ENCODE measurements at places on chromosomes 1 and 21.

- no peak for DNase-seq
These were observed 119.9 kb upstream of the POU3F1 start for GRCh38 chr1:38166461-38166860.

DNA sequence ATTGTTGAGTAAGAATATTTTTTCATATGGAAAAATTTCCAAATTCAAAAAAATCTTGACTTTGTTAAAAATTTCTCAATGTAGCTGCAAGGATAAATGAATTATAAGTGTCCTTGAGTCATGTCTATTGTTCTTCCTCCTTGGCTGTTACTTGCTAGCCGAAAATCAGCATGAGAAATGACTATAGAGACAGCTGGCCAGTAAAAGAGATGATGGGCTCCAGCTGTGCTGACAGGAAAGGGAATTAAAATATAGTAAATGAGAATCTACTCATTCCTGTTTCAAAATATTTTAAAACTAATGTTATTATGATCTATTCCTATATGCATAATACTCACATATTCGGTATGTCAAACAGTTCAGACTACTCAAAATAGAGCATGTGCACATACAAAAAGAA lies 1292.6 kb downstream of the BRINP3 start:
- no peak for DNase-seq

DNA sequence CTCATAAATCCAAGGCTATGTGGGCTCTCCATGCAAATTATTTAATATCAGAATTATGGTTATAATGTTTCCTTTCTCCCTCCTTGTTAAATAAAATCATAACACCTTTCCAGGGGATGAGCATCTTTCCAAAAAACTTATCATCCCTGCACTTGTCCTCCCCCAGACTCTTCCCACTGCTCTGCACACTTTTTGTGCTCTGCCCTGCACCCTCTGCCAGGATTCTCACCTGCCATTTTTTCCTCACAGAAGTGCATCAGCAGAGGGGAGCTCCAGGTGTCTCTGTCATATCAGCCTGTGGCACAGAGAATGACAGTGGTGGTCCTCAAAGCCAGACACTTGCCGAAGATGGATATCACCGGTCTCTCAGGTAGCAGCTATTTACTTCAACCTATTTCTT lies 20.9 kb downstream of the SYT11 start:
- no peak for DNase-seq

- DNase-seq, result no peak
These were observed 16.9 kb upstream of the EFCAB14 start for GRCh38 chr1:46735708-46736324.

DNA sequence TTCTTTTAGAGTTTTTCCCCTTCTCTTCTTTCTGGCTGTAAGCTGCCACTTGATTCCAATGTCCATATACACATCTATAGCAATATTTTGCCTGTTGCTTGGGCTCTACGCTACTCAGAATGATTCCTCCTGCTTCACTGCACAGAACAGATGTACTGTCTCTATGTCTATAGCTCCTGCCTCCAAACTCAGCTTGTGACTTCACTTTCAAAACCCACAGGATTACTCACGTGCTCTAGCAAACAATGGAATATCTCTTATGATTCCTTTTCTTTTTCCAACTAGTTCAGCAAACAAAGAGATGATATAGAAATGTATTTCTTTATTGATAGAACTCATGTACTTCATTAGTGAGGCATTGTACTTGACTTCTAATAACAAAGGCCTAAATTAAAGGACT lies 80.5 kb upstream of the SOX13 start:
- no peak for DNase-seq

All from NCI-H774 (cell line).